ENCODE measurements at places on chromosomes 1 and 21.

DNA sequence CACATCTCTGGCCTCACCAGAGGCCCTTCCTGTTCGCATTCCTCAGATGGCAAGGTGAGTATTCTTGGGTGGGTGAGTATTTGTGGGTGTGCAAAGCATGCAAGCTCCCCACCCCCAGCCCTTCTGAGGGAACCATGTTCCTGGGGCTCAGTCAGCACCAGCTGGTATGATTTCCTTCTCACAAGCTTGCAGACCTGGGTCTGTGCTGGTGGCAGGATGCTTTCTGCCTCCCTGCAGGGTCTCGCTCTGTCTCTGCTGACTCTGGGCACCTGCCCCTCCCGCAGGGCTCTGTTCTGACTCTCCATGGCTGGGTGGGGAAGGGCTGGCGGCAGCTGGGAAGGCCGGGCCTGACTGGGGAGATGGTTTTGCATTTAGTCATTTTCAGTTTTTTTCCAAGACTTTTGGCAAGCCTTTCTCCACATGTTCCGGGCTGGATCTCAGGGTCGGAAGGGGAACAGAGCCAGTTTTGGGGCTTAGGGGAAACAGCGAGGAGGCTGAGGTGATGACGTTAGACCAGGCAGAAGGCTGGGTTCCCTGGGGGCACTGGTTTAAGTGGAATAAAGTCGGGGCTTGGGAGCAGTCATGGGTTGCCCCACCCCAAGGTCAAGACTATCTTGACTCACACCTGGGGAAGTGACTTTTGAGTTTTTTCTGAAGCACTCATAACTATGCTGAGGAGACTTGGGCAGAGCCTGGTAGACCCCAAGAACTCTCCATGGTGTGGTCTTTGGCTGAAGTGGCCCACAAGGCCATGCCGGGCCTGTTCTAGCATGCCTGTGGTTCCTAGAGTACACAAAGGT, 6.2 kb downstream of the RASSF5 start:
- no peak for DNase-seq

GRCh38 chr1:154931940-154932487, 4.5 kb downstream of the PMVK start:
- no peak for DNase-seq

DNA sequence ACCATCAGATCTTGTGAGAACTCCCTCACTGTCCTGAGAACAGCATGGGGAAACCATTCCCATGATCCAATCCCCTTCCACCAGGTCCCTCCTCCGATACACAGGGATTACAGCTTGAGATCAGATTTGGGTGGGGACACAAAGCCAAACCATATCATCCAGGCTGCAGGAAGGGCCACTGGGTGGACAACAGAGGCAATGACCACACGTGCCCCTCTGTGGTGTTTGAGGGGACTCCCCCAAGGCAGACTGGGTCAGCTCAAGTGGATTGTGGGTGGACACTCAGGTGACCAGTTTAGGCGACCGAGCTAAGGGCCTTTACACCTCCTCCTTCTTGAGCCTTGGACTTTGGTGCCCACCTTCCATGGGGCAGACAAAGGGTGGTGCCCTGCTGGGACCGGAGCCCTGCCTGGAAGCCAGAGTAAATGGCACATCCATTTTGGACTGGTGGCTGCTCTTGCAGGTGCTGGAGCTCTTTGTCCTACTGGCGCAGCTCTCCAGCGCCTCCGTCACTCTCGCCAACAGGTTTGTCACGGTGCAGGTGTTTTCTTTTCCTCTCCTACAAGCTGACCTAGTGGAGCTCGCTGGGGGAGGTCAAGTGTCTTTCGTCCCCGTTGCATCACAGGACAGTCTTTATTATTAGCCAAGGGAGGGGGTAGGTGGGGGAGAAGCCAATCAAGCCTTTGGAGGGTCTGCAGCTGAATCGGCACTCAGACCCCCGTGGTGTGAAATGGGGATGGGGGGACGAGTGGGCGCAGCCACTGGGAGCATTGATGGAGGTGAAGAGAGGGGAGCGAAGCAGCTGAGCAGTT, 37.6 kb downstream of the CRYAA start:
- DNase-seq = no peak

GRCh38 chr1:88579598-88579997, 104.5 kb upstream of the PKN2 start:
- DNase-seq = no peak

- DNase-seq = no peak
Measured at GRCh38 chr1:231643071-231643934, 16.7 kb downstream of the DISC1 start.

GRCh38 chr1:43883321-43883720, 50.3 kb upstream of the ARTN start:
- DNase-seq = no peak

DNA sequence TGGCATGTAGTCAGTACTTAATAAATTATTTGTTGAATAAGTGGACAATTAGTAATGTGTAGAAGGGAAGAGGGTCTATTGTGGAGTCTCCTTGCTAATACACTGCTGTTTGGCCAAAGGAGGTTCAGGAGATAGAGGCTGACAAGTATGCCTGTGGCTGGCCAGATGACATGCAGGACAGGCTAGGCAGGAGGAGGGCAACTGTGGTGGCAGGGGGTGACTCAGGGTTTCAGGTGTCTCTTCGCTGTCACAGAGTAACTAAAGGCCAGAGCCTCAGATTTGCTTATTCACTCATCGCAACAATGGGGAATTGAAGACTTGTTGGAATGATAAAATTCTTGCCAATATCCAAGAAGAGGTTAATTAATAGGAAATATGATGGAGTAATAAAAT, 33.1 kb downstream of the THRAP3 start:
- no peak for DNase-seq

DNA sequence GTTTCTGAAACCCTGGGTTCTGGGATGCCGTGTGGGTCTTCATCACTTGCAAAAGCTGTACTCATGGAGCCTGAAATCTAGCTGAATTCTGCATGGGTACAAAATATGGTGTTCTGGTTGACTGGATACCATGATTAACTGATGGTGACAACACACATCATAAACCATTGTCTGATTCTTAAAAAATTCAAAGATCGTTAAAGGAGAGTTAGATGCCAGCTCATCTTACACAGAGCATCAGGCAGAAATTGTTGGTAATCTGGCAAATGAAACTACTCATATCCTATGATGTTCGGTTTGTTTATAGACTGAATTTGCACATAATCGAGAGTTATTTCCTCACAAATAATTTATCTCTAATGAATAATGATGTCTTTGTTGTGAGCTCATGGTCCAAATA, 218.1 kb upstream of the PKN2 start:
- DNase-seq = no peak

GRCh38 chr1:21220815-21221214, 44.1 kb upstream of the EIF4G3 start:
- no peak for DNase-seq
